HEK293T (cell line): ENCODE measurements at places on chromosomes 16 and 17.

DNA sequence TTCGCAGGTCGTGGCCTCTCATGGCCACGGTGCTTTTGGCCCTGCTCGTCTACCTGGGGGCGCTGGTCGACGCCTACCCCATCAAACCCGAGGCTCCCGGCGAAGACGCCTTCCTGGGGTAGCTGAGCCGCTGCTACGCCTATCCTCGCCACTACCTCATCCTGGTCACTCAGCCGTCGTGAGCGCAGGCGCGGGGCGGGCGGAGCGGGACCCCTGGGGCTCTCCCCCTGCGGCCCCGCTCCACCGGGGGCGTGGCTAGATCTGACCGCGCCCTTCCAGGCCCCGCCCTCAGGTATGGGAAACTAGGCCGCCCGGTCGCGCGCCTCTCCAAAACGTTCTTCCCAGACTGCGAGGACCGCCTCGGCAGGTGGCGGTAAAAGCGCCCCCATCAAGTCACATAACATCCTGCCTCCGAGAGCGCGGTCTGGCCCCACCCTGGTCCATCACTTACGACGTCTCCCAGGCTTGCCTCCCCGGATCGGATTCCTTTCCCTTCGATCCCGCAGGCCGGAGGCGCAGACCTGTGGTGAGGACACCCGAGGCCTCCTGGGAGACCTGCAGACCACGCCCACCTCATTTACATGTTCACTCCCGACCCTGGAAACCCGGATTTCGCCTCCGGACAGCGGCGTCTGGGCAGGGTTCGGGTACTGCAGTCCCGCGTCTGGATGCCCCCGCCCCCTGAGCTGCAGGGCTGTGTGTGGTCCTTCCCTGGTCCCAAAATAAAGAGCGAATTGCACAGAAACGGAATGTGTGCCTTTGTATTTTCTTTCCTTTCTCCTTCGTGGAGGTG lies 91.5 kb upstream of the TMEM97 start:
- peak; percentile 86 for DNase-seq

GRCh38 chr17:78340183-78340955 lies 19.5 kb downstream of the SOCS3 start:
- no peak for DNase-seq

GRCh38 chr16:51445250-51445649 lies 294.2 kb upstream of the SALL1 start:
- DNase-seq = no peak

DNA sequence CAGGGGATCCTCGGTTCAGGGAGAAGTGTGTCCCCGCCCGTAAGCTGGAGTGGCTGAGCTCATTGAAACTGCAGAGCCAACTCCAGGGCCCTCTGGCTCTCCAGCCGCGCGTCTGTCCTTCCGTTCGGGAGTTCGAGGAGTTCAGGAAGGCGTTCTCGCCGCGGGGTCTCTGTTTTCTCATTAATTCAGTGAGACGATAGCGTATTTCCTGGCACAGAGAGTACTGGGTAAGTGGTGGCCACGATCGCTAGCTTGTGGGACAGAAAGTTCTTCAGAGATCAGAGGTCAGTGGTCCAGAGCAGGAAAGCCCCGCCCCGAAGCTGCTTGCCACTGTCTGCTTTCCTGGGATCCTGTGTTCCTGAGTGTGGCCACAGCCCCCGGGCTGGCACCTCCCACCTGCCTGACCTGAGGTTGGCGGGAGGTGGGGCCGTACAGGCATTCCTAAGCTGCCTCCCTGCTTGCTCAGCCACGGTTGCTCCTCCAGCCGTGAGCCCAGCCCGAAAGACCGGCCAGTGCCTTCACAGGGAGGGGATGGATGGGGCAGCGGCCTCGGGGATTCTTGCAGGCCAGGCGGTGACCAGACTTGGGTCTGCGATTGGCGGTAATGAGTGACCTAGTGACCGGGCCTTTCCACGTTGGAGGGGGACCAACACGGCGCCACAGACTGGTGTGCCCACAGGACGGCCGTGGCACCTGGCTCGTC lies 8.9 kb downstream of the BAIAP2 start:
- no peak for DNase-seq

GRCh38 chr16:1839554-1839953 lies 12.5 kb downstream of the FAHD1 start:
- peak; percentile 49 for DNase-seq

- DNase-seq = no peak
Observed at GRCh38 chr16:47578573-47578972, 117.4 kb downstream of the PHKB start.

GRCh38 chr17:76531486-76532038 lies 5.9 kb downstream of the CYGB start:
- no peak for DNase-seq

DNA sequence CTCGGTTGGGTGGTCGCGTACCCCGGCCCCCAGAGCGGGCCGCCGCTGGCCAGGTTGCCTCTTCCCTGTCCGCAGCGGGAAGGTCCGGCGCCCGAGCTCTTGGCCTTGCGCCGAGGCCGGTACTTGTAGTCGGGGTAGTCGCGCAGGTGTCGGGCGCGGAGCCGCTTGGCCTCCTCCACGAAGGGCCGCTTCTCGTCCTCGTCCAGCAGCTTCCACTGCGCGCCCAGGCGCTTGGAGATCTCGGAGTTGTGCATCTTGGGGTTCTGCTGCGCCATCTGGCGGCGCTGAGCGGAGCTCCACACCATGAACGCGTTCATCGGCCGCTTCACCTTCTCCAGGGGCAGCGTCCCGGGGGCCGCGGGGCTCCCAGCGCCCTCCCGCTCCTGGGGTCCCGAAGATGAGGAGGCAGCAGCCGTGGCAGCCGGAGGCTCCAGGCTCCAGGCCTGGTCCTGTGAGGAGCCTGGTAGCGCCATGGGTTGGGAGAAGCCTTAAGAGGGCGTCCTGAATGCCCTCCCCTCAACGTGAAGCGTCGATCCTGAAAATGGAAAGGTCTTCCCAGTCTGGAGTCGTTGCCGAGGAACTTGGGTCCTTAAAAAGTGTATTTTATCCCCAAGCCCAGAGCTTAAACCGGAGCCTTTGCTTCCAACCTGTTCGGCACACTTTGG lies 558 bp downstream of the SOX15 start:
- no peak for DNase-seq

DNA sequence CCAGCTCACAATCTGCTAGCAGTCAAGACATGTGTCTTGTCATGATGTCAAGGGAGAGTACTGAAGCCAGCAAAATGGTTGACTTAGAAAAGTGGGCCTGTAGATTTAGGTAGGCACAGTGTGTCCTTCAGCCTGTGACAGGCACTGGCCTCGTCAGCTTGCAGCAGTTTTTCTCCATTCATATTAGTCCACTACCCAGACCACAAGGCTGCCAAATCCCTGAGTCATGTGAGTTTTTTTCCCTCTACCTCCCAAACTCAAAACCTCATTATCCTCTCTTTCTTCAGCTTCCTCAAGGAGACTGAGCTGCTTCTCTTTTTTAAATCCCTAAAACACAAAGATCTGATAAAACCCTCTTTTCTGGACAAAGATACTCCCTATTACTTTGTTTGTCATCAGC lies 102.6 kb upstream of the HS3ST3A1 start:
- no peak for DNase-seq

- DNase-seq = no peak
Observed at GRCh38 chr16:15961060-15961511, 11.7 kb downstream of the ABCC1 start.

GRCh38 chr16:81740169-81740568 lies 38.9 kb upstream of the PLCG2 start:
- DNase-seq = no peak

- DNase-seq = no peak
Observed at GRCh38 chr17:76707985-76708807, 2.6 kb downstream of the MXRA7 start.
